ENCODE measurements at places on chromosomes 13 and 19.

- no peak for DNase-seq
Measured at GRCh38 chr19:5222178-5222577, 118.4 kb downstream of the PTPRS start.

GRCh38 chr19:10655457-10656312 is 1.5 kb downstream of the ILF3 start:
- no peak for DNase-seq

DNA sequence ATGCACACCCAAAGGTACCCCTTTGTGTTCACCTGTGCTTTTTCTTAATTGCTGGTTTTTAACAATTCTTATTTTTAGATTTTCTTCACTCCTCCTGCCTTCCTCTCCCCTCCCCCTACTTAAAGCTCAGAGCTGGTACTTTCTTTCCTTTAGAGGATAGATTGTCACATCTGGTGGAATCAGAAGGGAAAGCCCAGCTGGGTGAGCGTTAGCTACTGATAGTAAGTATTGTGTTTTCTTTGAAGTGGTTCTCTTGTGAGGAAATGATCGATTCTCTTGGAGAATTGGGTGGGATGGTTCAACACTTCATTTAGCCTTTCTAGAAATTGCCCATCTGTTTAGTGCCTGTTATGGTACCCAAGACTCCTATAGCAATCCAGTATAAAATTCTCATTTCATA is 84.8 kb downstream of the FLT1 start:
- no peak for DNase-seq

DNA sequence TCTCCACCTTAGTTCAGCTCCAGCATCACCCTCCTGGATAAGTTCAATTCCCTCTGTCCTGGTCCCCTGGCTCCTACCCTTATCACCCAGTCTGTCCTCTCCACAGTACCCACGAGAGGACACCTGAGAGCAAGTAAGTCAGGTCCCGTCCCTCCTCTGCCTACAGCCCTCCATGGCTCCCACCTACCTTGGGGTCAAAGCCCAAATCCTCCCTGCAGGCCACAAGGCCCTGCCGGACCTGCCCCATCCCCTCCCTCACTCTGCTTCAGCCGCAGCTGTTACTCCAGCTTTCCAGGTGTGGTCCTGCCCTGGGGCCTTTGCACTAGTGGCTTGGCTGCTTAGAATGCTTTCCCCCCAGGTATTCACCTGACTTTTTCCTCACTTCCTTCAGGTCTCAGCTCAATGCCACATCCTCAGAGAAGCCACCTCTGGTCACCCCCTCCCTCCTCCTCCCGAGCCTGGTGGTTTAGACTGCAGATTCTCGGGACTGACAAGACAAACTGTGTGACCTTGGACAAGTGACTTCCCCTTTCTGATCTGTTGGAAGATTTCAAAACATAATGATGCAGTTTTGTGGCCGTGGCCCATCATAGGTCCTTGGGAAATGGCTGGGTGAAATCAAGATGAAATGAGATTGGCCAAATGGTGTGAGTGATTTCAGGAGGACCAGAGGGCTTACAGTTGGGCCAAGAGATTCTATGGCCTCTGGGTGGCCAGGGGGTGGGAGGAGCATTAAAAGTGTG is 3.6 kb downstream of the TUBB4A start:
- no peak for DNase-seq

GRCh38 chr19:51461723-51462161 is 3.5 kb upstream of the SIGLEC8 start:
- DNase-seq, result no peak

GRCh38 chr19:19628501-19629134 is 598 bp upstream of the LPAR2 start:
- DNase-seq, result no peak

DNA sequence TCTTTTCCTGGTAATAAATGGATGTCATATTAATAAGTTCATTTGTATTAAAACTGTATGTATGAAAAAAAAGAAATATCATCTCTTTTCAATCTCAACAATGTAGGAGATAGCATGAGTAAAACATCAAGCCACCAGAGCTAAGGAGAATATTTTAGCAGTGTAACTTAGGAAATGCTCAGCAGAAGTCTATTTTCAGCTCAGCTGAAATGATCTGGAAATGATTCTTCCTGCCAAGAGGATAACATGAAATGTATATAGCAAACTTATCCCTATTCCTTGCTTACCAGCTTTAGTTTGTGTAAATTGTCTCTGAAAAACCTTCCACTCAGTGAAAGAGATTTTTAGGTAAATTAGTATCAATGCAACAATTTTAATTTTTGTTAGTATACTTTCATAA is 1194.4 kb downstream of the SLITRK1 start:
- no peak for DNase-seq

GRCh38 chr19:19079571-19079970 is 15.8 kb downstream of the SLC25A42 start:
- DNase-seq, result no peak

DNA sequence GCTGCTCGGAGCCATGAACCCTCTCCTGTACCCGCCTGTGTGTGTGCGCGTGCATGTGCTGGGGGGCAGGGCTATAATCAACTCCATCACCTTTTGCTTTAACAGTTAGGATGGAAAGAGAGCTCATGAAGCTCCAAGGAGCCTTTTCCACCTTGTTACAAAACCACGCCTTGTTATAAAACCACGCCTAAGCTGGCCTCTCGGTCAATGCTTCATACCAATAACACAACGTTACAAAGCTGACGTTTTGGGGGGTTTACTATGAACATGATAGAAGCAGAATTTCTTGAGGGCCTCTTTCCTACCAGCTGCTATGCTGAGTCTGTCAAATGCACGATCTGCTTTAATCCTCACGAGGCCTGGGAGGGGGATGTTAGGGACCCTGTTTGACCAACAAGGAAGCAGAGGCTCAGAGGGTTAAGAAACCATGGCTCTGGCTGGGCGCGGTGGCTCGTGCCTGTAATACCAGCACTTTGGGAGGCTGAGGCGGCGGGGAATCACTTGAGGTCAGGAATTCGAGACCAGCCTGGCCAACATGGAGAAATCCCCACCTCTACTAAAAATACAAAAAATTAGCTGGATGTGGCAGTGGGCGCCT is 11.9 kb downstream of the CAPS start:
- no peak for DNase-seq

DNA sequence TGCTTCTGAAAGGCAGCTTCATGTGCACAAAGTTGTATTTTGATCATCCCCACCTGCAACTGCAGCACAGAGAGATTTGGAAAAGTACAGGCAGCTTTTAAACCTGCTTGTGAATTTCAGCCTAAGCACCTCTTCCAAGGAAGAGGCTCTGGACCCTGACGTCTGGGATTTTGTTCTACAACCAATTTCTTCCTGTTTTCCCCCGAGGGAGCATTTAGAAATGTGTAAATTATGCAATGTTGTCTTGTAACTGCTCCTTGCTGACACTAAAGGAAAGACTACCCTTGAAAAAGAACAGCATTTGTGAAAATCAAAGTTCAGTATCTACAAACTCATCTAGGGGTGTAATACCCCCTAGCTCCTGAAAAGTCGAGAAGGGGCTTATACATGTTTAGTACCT is 15.4 kb downstream of the MED26 start:
- no peak for DNase-seq
